ENCODE measurements at places on chromosomes 5 and 9. TPM values are rescaled to one million over a fixed set of nuclear protein-coding genes. Genes with fewer than 3 reads are reported as not detected.

DNA sequence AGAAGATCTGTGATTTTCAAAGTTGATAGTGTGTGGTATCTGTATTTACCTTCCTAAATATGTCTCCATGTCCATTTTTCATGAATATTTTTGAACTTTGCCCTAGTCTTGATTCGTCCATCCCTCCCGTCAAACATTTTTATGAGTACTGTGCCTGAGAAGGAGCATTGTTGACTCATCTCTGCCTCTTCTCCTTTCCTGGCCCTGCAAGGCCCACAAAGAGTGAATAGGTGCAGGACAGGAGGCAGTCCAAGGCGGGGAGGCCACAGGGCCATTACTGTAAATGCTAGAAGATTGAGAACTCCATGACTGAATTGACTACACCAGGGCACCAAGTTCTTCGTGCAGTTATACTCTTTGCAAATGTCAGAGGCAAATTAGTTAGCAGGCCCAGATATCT, 200.9 kb downstream of the ZSWIM6 start:
- no peak for DNase-seq

- DNase-seq: no peak
These were observed 107.3 kb downstream of the VPS13A start for GRCh38 chr9:77284616-77285015.

GRCh38 chr9:93662952-93663572, 86.7 kb downstream of the PHF2 start:
- no peak for DNase-seq

DNA sequence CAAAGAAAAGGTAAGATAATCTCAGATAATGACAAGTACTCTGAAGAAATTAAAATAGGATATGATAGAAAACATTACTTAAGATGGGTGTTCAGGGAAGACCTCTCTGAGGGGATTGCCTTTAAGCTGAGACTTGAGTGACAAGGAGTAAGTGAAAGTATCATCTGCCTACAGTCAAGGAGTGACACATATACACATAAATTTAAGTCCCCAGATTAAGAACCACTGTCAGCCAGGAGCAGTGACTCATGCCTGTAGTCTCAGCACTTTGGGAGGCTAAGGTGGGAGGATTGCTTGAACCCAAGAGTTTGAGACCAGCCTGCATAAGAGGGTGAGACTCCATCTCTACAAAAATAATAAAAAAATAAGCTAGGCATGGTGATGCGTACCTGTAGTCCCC, 19.7 kb upstream of the ANKHD1 start:
- peak; percentile 18 for DNase-seq

- no peak for DNase-seq
These were observed 45.9 kb upstream of the CEMIP2 start for GRCh38 chr9:71814226-71814625.

- DNase-seq: no peak
These were observed 99.0 kb upstream of the SSBP2 start for GRCh38 chr5:81849770-81850367.

GRCh38 chr9:137308057-137308619, 6.1 kb upstream of the NRARP start:
- no peak for DNase-seq

DNA sequence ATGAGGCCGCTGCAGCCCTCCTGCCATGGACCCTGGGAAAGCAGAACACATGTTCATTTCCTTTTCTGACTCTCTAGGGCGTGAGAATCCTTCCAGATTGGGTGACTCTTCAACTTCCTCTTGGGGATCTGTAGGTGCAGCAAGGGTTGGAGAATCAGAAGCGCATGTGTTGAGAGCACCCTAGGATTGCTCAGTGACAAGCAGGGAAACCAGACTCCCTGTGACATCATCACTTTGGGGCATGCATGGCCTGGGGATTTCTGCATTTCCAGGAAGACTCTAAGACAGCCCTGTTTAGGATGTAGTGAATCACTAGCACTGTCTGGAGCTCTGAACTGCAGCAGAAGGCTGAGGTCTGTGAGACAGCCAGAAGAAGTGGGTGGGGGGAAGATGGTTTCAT, 15.1 kb upstream of the LCP2 start:
- DNase-seq: no peak

- DNase-seq: no peak
These were observed 113.3 kb upstream of the CAST start for GRCh38 chr5:96548905-96549304.

- DNase-seq: no peak
These were observed 31.4 kb upstream of the SELENOP start for GRCh38 chr5:42842921-42843641.

- no peak for DNase-seq
These were observed 187.7 kb downstream of the NTRK2 start for GRCh38 chr9:84857211-84857610.

DNA sequence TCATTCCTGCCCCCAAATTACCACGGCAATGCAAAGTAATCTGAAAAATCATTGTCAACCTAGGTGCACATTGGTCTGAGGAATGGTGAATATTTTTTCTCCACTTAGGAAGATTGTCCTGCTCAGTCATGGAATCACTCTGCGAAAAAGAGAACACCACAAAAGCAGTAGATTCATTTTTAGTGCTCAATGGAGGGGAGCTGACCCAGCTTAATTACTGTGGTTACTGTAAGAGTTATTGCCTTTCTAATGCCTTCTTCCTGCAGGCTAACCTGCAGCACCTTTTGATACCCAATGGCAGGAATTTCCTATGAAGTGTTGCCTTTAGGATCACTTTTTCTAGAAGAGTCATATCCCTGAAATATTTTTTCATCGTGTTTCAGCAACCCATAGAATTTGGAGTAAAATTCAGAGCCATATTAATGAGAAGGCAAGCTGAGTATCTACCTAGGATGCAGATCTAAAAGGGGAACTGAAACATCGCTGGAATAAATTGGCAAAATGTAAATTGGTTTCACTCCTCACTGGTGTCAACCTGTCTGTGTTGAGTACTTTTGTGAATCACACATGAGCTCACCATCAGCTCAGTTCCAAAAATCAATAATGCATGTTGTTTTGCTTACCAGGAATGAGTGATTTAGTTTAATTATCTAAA, 464.5 kb downstream of the CSNK1G3 start:
- DNase-seq: no peak

DNA sequence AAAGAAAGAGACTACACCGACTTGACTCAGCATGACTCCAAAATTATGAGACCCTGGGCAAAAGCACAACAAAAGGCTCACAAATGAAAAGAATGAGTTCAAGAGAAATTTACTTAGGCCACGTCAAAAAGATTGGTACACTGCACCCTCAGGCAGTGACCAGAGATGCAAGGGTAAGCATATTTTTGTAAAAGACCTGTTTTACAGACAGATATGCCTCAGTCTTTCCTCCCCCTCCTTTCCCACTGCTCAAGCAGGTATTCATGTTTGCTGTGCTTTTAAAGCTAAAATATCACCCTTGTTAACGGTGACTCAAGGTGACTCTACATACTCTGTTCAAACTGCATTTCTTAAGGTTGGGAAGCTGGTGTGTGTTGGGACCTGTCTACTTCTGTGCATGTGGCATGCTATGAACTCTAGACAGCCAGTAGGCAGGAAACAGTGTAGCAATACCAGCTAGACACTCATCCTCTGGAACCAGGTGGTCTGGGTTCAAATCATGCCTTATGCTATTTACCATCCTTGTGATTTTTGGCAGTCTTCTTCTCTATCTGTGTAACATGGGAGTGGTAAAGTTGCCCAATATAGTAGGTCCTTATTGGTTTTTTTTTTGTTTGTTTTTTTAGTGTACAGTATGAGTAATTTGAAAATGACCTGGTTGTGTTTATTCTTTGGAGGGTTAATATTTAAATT, 98.7 kb downstream of the TLE4 start:
- DNase-seq: no peak

DNA sequence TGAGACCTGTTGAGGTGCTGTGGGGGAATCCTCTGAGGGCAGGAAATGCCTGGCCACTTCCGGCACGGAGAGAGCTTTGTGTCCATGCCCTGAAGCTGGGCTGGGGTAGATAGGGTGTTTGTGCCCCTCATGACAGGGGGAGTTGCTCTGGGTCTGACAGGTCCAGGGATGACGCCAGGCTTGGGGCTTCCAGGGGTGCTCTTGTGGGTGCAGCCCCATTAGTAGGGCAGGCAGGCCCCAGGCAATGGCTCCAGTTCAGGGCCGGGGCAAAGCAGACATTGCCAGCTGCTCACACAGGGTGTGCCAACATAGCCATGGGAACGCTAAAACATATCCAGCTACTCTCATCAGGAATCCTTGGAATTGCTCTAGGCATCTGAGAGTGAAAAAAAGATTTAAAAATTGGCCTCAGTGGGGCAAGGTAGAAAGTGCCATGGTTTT, 21.1 kb downstream of the PITX1 start:
- DNase-seq: peak; percentile 59

GRCh38 chr5:42500003-42500599, 76.9 kb downstream of the GHR start:
- no peak for DNase-seq

DNA sequence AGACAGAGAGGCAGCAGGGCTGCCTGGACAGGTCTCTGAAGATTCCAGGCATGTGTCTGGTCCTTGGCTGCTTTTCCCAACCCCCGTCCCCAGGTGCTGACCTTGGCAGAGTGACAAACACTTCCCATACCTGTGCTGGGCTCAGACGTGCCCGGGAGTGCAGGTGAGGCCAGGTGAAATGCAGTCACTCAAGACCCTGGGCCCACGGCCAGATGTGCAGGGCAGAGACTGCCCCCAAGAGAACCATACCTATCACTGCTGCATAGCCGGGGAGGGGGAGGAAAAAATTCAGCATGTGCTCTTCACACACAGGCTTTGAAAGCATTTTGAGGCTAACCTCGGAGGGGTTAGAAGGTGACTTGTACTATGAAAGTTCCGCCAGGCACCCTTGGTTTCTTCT, 22.6 kb downstream of the CCNJL start:
- no peak for DNase-seq

DNA sequence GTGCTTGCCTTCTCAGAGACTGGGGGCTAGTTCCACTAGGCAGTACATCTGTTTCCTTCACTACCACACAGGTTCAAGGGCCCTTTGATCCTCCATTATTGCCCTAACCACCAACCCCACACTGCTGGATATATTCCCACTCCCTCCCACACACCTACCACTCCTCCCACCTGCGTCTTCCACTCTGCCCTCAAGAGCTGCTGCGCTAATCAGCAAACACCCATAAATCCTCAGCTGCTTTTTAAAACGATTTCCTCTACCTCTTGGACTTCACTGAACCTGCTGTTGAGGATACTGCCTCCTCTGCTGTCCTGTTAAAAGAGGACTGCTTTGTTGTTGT, 120.9 kb downstream of the MAPKAP1 start:
- DNase-seq: no peak

DNA sequence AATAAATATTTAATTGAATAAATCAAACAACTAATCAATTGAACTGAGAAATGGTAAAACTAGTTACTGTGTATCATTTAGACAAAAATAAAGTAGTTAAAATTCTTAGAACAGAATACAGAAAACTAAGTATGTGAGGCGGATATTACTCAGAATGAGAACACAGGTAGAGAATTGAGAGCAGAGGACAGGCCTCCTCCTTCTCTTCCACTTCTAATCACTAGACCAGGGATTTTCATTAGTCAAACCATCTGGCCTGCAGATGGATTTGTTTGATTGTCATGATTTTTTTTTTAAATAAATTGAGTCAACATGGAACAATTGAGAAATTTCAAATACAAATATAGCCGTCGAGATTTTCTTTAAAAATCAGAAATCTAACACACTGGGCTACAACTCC, 198.6 kb upstream of the HMHB1 start:
- no peak for DNase-seq

- no peak for DNase-seq
These were observed 121.1 kb downstream of the NUDT12 start for GRCh38 chr5:103441523-103441922.

GRCh38 chr5:171966270-171966669, 40.2 kb downstream of the FBXW11 start:
- DNase-seq: no peak

GRCh38 chr9:132609829-132610228, 27.4 kb downstream of the BARHL1 start:
- DNase-seq: no peak

DNA sequence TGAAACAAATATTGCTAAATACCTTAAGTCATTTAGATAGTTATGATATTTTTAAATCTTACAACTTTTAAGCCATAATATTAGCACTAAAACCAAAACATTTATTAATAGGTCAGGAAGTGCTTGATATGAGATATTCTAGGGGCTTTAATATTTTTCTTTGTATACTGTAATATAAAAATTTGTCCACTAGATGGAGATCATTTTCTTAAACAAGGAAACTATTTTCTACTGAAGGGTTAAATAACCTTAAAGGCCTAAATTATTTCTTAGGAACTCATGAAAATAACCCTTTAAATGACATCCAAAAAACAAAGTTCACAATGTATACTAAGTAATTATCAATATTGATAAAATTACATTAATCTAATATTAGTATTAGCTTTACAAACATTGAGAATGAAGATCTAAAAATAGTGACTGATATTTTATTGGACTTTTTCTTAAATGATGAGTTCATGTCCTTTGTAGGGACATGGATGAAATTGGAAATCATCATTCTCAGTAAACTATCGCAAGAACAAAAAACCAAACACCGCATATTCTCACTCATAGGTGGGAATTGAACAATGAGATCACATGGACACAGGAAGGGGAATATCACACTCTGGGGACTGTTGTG, 635.7 kb downstream of the RAB3C start:
- DNase-seq: no peak

- DNase-seq: no peak
These were observed 142.3 kb upstream of the TLX3 start for GRCh38 chr5:171166766-171167165.

GRCh38 chr5:39055768-39056398, 18.3 kb downstream of the RICTOR start:
- DNase-seq: no peak

- no peak for DNase-seq
These were observed 161.6 kb downstream of the ZDHHC21 start for GRCh38 chr9:14531341-14532269.

Gene ASPN
- 4.0 TPM for total RNA-seq

Gene RXRA
- total RNA-seq: 129 TPM

Gene NR6A1
- total RNA-seq: 0.64 TPM

Gene VLDLR
- total RNA-seq: 47.9 TPM

Gene SLC34A3
- total RNA-seq: not detected

Gene POU5F2
- total RNA-seq: 1.9 TPM

Gene THOC3
- total RNA-seq: 15.6 TPM

Gene ADAMTSL2
- 2.5 TPM for total RNA-seq

Gene SURF2
- total RNA-seq: 13.5 TPM

Data from mesenteric fat pad (tissue), 1 donor.